A549 treated with Mapracorat at 1 μM for 4 hours (cell line): ENCODE measurements at places on chromosomes 4 and X. TPM values are rescaled to one million over a fixed set of nuclear protein-coding genes. Genes with fewer than 3 reads are reported as not detected.

The SMIM31 gene
- 0.06 to 0.15 TPM in 2 of 5 replicates, not detected in the others for total RNA-seq

The SSX3 gene
- total RNA-seq, result not detected in 5 replicates

The MGARP gene
- total RNA-seq, result 0.30 to 0.81 TPM (median 0.71 TPM) in 5 replicates

The PLXNB3 gene
- 2.1 to 4.7 TPM (median 3.3 TPM) in 5 replicates for total RNA-seq

The RBMXL3 gene
- not detected in 5 replicates for total RNA-seq

The PITX2 gene
- total RNA-seq, result 0.80 to 1.0 TPM (median 0.93 TPM) in 5 replicates

The CT45A2 gene
- not detected in 5 replicates for total RNA-seq

The ARMCX2 gene
- 0.06 to 1.7 TPM in 2 of 5 replicates, not detected in the others for total RNA-seq

The FAM149A gene
- total RNA-seq, result 1.5 to 1.9 TPM (median 1.6 TPM) in 5 replicates

The ARHGEF38 gene
- total RNA-seq, result not detected in 5 replicates

The MUC7 gene
- total RNA-seq, result not detected in 5 replicates

The FABP2 gene
- total RNA-seq, result not detected in 5 replicates

The PNMA6E gene
- total RNA-seq, result not detected in 5 replicates

The CSN1S1 gene
- not detected in 5 replicates for total RNA-seq

The NAP1L3 gene
- 0.26 to 0.64 TPM (median 0.31 TPM) in 5 replicates for total RNA-seq

The FGFR3 gene
- total RNA-seq, result 1.1 to 2.4 TPM (median 2.1 TPM) in 5 replicates

The GYPE gene
- total RNA-seq, result not detected in 5 replicates

The HERC5 gene
- total RNA-seq, result 3.6 to 4.4 TPM (median 3.9 TPM) in 5 replicates

The HSFX3 gene
- not detected in 5 replicates for total RNA-seq

The EDA gene
- 0.38 to 0.75 TPM (median 0.43 TPM) in 5 replicates for total RNA-seq

The RAB33A gene
- 0.13 to 0.32 TPM (median 0.27 TPM) in 5 replicates for total RNA-seq

The CXCL13 gene
- total RNA-seq, result not detected in 5 replicates

The TMPRSS11B gene
- not detected in 5 replicates for total RNA-seq

The MAP7D2 gene
- total RNA-seq, result 5.1 to 6.1 TPM (median 5.7 TPM) in 5 replicates

The MYOZ2 gene
- total RNA-seq, result not detected in 5 replicates

The PLS3 gene
- 169 to 219 TPM (median 187 TPM) in 5 replicates for total RNA-seq

The RHOXF1 gene
- not detected in 5 replicates for total RNA-seq

The CABS1 gene
- total RNA-seq, result not detected in 5 replicates

The FANCB gene
- 2.6 to 4.2 TPM (median 3.1 TPM) in 5 replicates for total RNA-seq

The CYTL1 gene
- total RNA-seq, result not detected in 5 replicates

The SPATA4 gene
- 0.12 to 0.31 TPM (median 0.27 TPM) in 5 replicates for total RNA-seq

The HOPX gene
- total RNA-seq, result not detected in 5 replicates

The CFI gene
- 0.46 to 0.97 TPM (median 0.69 TPM) in 5 replicates for total RNA-seq

The NLRP2B gene
- not detected in 5 replicates for total RNA-seq

The DSPP gene
- not detected in 5 replicates for total RNA-seq

The SLC6A8 gene
- total RNA-seq, result 9.7 to 13.5 TPM (median 12.0 TPM) in 5 replicates

The KLB gene
- 0.08 to 0.16 TPM (median 0.13 TPM) in 5 replicates for total RNA-seq

The TCP11X1 gene
- not detected in 5 replicates for total RNA-seq
